Activated naive CD4-positive, alpha-beta T cell treated with anti-CD3 and anti-CD28 coated beads, Interleukin-2, amount 50 U/mL, for 72 hours (primary cell): ENCODE measurements at places on chromosomes 2 and 18. TPM values are rescaled to one million over a fixed set of nuclear protein-coding genes. Genes with fewer than 3 reads are reported as not detected.

DNA sequence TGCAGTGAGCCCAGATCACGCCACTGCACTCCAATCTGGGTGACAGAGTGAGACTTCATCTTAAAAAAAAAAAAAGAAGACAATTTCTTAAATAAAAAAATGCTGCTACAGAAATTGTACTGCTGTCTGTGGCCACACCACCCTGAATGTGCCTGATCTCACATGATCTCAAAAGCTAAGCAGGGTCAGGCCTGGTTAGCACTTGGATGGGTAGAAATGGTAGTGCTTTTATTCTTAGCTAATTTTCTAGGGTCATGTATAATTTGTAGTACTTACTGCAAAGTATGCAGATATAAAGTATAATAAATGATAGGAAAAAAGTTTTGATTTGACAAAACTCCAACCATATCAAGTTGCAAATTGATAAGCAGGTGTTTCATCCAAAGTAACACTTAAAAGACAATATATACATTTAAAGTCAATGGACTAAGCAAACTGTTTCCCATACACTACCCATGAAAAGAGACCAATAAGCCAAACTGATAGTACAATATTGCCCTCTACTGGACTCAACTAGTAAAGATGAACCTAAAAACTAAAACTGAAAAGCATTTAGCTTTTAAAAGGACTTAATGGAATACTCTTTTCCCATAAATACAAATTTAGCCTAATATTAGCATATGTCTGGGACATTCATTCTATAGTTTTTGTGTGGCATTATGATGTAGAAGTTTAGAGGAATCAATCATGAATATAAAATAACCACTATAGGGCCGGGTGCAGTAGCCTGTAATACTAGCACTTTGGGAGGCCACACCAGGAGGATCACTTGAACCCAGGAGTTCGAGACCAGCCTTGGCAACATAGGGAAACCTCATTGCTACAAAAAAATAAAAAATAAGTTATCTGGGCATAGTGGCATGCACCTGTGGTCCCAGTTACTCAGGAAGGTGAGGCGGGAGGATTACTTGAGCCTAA, 18.6 kb upstream of the PEX13 start:
- no peak for DNase-seq

Gene FMNL2
- 8.0 TPM for total RNA-seq

Gene SLC8A1
- total RNA-seq = 0.64 TPM

DNA sequence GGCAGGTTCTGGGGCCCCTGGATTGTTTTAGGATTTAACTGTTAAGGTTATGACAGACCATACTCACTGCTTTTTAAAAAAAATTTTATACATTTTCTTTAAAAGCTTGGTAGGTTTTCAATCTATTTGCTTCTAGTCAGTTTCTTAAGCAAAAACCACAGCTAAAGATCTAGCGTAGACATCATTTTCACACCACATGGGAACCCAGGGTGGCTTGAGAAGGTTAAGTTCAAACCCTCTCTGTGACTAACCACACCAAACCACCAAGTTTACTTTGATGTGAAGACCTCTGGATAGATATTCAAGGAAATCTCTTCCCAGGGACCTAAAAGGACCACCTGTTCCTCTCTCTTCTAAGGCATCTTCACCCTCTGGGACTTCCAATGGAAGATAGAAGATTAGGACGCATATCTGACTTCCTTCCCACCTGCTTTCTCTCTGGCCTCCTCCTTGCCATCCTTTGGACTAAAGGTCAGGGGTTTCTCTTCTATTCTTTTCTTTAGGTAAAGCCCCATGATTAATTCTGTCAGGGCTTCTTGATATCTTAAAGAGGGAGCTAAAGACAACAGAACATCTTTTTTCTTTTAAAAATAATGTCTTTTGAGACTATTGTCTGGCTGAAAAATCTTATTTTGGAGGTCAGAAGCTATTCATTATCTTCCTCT, 32.3 kb downstream of the FOSL2 start:
- DNase-seq = no peak

DNA sequence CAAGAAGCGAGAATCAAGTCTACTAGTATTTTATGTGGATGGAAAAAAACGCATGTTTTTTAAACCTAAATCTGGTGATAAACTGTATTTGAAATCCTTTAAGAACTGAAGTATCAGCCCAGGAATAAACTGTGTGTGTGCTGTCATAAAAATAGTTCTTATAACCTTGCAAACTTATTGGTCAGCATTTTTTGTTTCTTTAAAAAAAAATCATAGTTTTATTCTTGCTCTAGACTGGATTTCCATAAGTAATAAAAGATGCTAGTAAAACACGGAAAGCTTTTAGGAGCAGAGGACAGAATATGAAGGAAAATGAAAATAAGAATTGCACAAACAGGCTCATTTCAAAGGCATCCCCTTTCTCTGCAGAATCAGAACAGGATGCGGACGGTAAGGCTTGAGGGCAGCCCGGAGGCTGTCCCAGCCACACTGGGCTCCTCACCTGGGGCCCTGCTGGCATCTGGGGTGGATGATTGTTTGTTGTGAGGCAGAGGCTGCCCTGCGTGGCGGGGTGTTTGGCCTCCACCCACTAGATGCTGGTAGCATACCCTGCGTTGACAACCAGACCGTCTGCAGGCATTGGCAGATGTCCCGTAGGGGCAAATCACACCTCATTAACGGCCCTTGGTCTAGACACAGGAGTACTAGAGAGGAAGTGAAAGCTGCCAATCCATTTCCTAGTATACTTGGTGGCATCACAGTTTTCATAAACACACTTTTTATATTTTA, 52.5 kb downstream of the MBP start:
- no peak for DNase-seq

Gene TFCP2L1
- 0.06 TPM for total RNA-seq

Gene NOSTRIN
- not detected for total RNA-seq

- no peak for DNase-seq
Observed at GRCh38 chr18:45227001-45227742, 388.1 kb upstream of the SLC14A2 start.

Gene ITPRIPL1
- total RNA-seq = 15.5 TPM
